ENCODE measurements at places on chromosomes 16 and 17.

- no peak for DNase-seq
Measured at GRCh38 chr16:14014284-14014625, 56.9 kb upstream of the MRTFB start.

GRCh38 chr16:23976524-23976923 is 140.7 kb downstream of the PRKCB start:
- no peak for DNase-seq

- no peak for DNase-seq
Measured at GRCh38 chr16:85640254-85640558, 27.1 kb downstream of the GSE1 start.

DNA sequence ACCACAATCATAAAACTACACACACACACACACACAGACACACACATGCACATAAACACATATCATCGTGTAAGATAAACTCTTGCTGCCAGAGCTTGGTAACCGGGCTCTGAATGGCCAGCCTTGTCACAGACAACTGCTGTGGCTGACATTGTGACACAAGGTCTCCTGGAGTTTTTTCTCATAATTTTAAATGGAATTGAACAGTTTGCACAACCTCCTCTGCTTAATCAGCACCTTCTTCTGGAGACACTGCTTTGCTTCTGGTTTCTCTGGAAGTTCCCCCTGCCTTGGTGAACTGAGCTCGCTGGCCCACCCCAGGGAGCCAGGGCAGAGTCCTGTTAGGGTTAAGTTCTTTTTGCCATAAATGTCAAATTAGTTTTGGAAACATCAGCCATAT is 115.4 kb downstream of the UTP18 start:
- no peak for DNase-seq

GRCh38 chr16:27083861-27084261 is 17.1 kb downstream of the C16orf82 start:
- no peak for DNase-seq

- DNase-seq = no peak
Measured at GRCh38 chr17:70498631-70499030, 329.3 kb downstream of the KCNJ2 start.

DNA sequence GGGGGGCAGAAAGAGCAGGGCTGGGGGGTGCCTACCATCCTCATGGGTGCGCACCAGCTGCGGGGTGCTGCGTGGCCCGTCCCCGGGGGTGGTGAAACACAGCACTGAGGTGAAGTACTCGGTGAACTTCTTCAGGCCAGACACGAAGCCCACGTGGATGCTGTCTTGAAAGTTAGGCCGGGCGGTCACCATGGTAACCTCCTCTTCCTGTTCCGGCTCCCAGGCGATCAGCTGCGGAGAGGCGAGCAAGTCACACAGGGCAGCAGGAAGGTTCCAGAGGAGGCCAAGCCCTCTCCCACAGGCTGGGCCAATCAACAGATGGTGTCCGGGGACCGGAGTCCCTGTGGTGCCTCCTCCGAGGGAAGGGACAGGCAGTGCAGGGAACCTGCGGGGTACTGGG is 90.1 kb upstream of the CDC42EP4 start:
- DNase-seq = no peak

DNA sequence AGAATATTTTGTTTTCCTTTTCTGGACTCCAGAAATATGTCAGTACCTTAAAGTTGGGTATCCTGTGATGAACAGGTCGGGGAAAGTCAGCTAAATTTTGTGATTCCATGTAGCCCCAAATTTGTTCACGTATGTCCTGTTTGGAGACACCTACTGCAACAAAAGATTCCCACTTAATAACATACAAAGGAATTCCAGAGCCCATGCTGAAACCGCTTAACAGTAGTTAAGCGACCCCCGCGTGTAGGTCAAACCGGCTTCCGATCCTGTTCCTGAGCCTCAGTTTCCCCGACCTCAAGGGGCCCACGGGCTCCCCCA is 477 bp downstream of the MTHFSD start:
- no peak for DNase-seq

- no peak for DNase-seq
Measured at GRCh38 chr16:86073103-86073625, 174.2 kb downstream of the IRF8 start.

DNA sequence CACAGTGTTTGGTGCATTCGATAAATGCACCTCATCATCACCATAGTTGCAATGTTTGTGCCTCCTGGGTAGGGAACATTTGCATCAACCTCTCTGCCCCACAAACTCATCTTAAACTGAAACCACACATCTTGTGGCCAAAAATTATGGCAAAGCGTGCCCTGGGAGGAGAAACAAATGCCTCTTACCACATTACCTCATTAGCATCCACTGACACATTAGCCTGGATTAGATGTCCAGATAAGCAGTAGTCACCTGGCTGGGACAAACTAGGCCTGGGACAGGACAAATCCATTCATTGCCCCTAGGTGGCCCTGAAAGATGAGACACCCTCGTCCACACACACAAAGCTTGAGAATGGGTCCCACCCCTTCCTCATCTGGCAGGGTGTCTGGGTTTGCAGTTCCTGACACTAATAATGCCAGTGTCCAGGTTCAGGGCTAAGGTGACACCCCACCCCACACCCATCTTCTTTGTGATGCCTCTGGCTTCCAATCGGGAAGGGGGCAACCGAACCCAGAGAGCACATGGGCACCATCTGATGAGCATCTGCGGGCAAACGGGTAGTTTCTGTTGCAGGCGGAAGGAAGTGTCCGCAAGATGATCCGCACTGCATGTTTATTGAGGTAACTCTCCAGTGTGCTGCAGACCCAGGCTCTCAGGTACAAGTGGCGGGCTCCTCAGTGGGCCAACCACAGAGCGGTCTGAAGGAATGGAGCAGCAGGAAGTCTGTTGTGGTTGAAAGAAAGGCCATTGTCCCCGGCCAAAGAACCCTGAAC is 8.6 kb downstream of the XYLT1 start:
- DNase-seq = peak; percentile 35

DNA sequence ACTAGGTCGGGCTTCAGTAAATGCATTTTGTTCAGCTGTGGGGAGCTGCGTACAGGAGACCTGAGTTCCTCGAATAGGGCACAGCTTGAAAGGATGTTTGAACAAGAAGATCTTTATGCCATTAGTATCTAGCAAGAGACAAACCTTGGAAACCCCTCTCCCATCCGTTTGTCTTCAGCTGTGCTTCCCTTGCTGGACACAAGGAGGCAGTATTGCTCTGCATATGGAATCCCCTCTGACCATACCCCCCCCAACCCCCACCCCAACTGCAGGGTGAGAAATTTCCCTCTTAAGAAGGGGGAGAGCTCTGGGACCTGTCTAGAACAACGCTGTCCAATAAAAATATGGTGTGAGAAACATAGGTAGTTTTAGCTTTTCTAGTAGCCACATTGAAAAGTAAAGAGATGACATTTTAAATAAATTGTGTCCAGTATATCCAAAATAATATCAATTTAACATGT is 1.6 kb downstream of the MRM1 start:
- peak; percentile 70 for DNase-seq

- no peak for DNase-seq
Measured at GRCh38 chr16:81694494-81695280, 84.4 kb upstream of the PLCG2 start.

DNA sequence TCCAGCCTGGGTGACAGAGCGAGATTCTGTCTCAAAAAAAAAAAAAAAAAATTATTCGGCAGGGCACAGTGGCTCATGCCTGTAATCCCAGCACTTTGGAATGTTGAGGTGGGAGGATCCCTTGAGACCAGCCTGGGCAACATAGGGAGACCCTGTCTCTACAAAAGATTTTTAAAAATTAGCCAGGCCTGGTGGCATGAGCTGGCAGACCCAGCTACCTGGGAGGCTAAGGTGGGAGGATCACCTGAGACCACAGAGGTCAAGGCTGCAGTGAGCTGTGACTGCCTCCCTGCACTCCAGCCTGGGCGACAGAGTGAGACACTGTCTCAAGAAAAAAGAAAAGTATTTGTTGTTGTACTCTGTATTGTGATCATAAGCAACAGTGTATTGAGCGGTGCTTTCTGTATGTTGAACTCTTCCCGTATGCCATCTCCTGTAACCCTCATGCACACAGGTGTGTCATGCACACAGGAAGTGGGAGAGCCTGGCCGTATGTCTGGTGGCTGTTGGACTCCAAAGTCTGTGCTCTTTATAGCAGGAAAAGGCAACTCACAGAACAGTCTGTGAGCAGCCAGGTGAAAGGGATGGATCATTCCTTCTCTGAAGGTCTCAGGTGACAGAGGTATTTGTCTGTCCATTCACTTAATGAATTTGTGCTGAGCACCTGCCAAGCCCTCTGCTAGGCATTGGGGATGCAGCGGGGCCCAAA is 17.1 kb downstream of the CDH1 start:
- no peak for DNase-seq

DNA sequence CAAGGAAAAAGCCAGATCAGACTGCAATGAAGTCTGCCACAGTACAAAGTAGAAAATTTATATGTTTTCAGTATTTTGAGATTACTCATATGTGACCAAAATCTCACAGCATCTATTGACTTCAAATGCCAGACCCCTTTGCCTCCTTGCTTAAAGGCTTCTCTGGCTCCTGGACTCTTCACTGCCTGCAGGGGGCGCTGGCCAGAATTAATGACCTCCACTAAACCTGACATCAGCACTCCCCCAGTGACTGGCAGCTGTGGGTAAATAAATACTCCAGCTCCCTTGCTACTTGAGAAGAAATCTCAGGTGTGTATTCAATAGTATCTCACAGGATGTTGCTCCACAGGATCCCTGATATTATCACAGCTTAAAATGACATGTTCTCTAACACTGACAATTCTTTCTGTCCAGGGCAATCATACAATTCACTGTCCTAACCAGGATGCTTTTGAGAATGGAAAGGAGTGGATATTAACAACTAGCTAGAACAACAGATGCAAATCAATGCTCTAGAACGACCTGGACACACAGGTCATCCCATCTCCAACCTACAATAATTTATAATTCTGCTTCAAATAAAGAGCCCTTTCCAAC is 4.0 kb downstream of the BECN1 start:
- DNase-seq = peak; percentile 67
